ENCODE measurements at places on chromosomes 4 and X.

- DNase-seq: no peak
These were observed 37.9 kb upstream of the GYPA start for GRCh38 chr4:144178414-144178813.

DNA sequence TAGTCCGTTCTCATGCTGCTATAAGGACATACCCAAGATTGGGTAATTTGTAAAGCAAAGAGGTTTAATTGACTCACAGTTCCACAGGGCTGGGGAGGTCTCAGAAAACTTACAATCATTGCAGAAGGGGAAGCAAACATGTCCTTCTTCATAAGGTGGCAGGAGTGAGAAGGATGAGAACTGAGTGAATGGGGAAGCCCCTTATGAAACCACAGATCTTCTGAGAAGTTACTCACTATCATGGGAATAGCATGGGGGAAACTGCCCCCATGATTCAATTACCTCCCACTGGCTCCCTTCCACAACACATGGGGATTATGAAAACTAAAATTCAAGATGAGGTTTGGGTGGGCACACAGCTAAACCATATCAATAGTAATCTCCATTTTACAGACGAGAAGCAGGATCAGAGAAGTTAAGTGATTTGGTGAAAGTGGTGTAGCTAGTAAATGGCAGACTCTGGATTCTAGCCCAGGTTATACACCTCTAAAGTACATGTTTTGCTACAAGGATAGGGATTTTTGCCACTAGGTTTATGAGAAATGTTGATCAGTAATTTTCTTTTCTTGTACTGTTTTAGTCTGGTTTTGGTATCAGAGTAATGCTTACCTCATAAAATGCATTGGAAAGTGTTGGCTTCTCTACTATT is 47.3 kb upstream of the C1GALT1C1 start:
- no peak for DNase-seq

GRCh38 chr4:183540410-183541009 is 35.7 kb downstream of the ING2 start:
- DNase-seq: no peak

- no peak for DNase-seq
These were observed 97.9 kb downstream of the PHKA2 start for GRCh38 chrX:18886005-18886343.

DNA sequence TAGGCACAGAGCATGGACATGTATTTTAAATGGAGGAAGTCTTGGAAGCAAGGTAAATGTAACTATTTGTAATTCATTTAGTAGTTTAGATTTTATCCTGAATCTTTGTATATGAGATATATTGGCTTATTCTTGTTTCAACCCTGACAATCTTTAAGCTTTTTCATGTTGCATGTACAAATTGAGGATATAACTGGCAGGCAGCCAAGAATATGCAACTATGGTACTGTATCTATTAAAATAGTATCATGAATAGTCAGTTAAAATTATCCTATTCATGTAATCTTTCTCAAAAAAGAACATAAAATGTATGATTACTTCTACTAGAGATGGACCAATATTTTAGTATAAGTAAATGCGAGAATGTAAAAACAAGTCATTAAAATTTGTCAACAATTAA is 1141.5 kb downstream of the PCDH18 start:
- no peak for DNase-seq

GRCh38 chrX:31268359-31268758 is 196.5 kb upstream of the FTHL17 start:
- DNase-seq: no peak

DNA sequence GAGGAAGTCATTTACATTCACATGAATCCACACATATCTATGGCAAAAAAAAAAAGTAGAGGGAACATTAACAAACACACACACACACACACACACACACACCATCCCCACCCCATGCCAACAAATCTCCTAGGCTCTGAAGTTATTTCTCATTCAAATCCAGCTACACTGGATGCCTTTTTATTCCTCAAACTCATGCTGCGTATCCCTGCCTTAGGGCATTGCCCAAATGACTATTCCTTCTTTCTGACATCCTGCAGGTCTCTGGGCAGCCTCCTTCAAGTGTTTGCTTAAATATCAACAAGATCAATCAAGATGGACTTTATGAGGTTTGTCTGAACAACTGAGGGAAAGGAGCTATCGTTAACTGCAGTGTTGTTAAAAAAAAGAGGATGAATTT is 106.5 kb upstream of the FAM9A start:
- DNase-seq: no peak

GRCh38 chrX:97294041-97294440 is 410.3 kb downstream of the RPA4 start:
- no peak for DNase-seq

DNA sequence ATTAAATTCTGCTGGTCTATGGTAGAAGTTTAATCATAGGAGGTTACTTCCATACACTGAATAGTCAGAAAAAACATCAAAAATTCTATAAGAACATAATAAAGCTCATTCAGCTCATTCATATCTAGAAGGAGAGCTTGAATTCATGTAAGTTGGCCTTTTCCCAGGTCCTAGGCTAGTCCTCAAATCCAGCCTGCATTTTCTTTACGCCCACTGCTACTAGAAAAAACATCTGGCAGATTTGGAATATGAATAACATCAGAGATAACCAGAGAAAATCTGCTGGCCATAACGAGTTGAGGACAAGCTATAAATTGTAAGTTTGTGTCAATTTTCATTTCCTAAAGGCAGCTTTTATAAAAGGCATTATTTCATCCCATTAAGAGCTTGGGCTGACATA is 95.5 kb downstream of the MXRA5 start:
- DNase-seq: no peak

DNA sequence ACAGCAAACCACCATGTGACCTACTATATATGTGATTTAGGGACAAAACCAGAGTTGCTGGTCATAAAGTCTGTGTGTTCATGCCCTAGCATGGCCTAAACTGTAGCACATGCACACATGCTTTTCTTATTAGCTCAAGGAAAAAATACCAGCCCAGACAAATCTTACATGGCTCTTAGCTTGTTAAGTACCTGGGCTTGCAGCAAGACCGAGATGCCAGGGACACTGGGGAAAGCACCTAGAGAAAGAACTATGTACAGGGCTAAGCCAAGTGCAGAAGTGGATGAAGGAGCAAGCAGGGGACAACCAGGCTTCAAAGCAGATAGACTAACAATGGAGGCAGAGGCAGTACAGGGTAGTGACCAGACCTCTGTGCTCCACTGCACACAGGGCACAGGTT is 3.4 kb upstream of the GABRE start:
- DNase-seq: no peak

DNA sequence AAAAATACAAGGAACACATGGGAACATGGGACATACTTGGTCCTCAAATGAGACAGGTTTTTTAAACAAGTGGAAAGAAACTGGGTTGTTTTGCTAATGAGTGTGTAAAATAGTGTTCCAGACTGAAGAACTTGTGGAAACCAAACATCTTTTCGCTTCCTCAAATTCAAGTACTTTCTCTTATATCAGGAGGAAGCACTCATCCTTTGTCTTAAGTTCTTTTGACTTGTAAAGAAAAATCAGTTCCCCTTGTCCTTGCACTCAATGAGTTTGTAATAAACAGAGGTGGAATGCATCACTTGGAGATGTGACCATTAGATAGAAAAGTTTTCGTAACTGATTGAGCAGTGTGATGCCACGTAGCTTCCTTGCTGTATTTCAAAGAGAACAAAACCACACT is 101.1 kb downstream of the PHOX2B start:
- no peak for DNase-seq

- DNase-seq: peak; percentile 51
These were observed at the start of gene SRPX for GRCh38 chrX:38220415-38221390. Gene SRPX, minus strand, starts transcription at chrX:38220871. Its CDS starts 79 bp downstream, at chrX:38220792.

- DNase-seq: no peak
These were observed 36.3 kb downstream of the ANXA10 start for GRCh38 chr4:168128601-168129000.

- no peak for DNase-seq
These were observed 1.8 kb downstream of the IDH3G start for GRCh38 chrX:153792368-153792767.

DNA sequence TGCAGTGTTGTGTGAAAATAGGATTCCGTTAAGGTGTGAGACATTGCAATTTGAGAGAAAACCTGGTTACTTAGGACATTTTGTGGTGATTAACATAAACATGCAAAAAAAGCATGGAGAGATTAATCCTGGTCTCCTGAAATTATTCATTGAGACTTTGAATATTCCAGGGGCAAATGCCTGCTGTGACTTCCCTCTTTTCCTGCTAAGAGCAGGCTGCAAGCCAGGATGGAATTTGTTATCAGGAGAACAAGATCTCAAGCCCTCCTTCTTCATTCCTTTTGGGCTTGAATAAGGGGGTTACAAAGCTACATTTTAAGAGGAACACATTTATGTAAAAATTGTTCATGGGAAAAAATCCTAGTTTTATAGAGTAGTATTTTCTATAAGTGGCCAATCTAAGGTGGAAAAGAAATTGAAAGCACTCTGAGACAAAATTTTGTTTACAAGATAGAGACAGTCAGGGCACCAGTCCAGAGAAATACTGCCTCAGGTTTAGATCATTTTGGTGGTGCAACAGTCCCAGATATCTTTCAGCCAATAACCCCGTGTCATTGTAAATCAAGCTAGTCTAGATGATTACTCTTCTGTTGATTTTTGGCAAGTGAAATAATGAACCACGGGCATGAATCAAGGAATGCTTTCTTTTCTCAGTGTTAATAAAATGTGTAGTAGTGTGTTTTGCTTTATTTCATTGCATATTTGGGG is 1528.3 kb upstream of the AGA start:
- no peak for DNase-seq

GRCh38 chrX:40663880-40664630 is 16.7 kb upstream of the CXorf38 start:
- peak; percentile 62 for DNase-seq

DNA sequence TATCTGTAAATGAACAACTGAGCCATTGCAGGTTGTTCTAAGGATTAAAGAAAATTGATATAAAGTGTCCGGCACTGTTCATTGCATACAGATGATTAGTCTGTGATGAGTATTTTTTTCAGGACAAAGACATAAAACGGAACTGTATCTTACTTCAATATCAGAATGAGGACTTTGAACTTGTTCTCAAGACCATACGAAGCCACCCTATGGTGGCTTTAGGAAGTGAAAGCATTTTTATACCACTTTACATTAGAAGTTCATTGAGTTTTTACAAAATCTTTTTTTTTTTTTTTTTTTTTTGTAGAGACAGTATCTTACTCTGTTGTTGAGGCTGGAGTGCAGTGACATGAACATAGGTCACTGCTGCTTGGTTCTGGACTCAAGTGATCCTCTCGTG is 45.2 kb upstream of the TRIM2 start:
- DNase-seq: no peak

DNA sequence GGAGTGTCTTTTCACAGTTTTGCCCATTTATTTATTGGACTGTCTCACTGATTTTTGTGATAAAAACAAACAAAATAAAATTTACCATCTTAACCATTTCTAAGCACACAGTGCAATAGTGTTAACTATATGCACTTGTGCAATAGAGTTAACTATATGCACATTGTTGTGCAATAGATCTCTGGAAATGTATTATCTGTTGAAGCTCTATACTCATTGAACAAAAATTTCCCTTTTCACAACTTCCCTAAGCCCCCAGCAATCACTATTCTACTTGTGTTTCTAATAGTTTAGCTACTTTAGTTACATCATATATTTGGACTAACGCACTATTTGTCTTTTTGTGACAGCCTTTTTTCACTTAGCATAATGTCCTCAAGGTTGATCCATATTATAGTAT is 59.7 kb upstream of the BEX4 start:
- no peak for DNase-seq

GRCh38 chr4:186932631-186933187 is 209.1 kb upstream of the FAT1 start:
- DNase-seq: no peak

GRCh38 chr4:118141240-118141639 is 107.0 kb downstream of the NDST3 start:
- no peak for DNase-seq

DNA sequence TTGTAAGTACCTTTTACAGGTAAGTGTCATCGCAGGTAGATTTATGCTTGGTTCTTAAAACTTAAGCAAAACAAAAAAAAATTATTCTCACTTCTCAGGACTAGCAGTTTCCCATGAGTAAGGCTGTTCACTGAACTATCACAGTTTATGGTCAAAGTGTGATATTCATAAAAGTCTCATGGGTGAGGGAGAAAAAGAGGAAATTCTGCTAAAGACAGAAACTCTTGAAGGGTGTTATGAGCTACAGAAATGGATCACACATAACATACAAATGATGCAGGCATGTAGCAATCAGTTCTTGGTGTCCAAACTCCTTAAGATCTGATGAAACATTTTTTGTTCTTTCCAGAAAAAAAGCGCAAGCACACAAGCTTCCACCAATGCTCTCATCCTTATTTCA is 8.5 kb downstream of the RAB9A start:
- DNase-seq: no peak

GRCh38 chrX:25858273-25858880 is 279.8 kb upstream of the MAGEB18 start:
- no peak for DNase-seq

Data from ecto neural progenitor cell (in vitro differentiated cells).